Activated CD4-positive, alpha-beta T cell treated with anti-CD3 and anti-CD28 coated beads, Interleukin-2, Interleukin-4, amounts not matched to agents 100 ng/mL and 50 ng/mL, durations not matched to agents 16 hours and 8 hours (primary cell): ENCODE measurements at places on chromosomes 3 and 15.

GRCh38 chr3:46478341-46478740 is 13.6 kb upstream of the LTF start:
- DNase-seq: no peak

DNA sequence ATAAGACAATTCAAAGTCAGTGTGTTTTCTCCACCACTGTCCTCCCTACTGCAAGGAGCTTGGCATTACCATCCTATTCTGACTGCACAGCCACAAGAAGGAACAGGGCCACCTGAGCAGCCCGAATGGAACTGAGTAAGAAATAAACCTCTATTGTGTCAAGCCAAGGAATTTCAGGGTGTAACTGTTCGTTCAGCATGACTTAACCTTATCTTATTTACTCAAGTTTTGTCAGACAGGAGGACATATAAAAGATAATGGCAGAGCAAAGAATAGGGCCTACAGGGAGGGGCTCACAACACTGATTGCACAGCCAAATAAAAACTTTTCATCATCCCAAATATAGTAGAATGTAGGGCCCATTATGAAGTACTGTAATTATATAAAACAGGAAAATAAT is 236.1 kb downstream of the NEK10 start:
- DNase-seq: no peak

GRCh38 chr3:36373666-36374065 is 6.6 kb upstream of the STAC start:
- DNase-seq: no peak

GRCh38 chr3:186998937-186999368 is 68.6 kb downstream of the ST6GAL1 start:
- DNase-seq: no peak

- no peak for DNase-seq
Observed at GRCh38 chr15:70835415-70835814, 18.5 kb downstream of the LARP6 start.

- DNase-seq: no peak
Observed at GRCh38 chr3:132818251-132818650, 96.0 kb upstream of the NPHP3 start.

DNA sequence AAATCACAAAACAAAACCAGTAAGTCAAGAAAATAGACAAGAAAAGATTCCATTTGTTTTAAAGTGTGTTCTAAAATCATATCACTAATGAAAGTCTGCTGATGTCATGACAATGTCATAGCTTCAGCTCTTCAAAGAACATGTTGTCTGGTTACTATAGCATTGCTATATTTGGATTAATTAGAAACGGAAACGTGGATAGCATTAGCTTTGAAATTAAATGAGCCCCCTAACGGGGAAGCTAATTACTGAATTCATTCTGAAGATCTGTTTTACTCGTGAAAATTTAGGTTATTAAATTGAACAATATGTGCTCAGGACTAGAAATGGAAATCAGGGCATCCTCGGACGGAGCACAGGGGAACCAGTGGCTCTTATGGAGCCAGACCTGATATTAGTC is 316.7 kb upstream of the AGTR1 start:
- DNase-seq: no peak

DNA sequence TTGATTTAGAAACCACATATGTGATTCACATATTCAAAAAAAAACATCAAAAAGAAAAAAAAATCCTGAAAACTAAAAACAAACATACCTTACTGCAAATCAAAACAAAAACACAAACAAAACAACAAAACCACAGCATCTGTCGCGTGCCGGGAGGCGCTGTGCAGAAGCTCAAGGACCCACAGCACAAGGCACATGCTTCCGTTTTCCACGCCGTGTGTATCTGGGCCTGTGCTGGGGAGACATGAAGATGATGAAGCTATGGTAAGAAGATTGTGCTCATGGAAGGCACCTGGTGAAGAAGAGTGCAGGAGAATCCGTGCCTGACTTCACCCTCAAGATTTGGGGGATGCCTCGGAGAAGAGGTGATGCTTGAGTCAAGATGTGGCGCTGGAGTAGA is 788.9 kb upstream of the ARRDC4 start:
- no peak for DNase-seq

DNA sequence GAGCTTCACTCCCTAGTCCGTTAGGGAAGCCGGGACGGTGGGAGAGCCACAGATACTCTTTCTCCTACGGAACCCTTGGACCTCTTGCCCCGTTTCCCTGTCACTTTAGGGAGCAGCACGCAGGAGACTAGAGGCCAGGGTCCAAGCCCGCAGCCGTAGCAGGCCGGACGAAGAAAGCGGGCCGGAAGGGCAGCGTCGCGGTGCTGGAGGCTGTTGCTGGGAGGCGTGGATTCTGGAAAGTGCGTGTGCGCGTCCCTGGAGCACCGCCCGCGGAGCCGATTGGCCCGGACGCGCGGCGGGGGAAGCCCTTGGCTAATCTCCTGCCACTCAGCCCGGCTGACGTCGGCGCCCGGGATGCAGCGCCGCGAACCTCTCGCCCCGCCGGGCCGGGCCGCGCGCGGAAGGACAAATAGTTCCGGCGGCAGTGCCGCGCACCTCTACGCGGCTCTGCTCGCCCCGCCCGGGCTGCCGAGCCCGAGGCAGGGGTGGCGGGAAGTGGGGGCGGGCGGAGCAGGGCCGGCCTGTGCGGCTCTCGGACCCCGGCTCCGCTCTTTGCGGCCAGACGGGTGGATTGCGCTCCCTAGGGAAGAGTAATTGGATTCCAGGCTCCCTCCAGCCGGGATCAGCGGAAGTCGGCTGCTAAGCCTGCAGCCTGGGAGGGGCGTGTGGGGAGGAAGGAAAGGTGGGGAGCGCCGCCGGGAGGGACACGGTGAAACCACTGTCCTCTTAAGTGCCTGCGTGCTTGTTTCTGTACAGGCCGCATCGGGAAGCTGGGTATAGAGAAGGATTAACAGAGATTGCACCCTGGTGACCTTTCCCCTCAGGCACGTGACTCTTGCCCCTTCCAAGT is 31.3 kb upstream of the TCF12 start:
- DNase-seq: peak; percentile 78
